ENCODE measurements at places on chromosomes 13 and 19. TPM values are rescaled to one million over a fixed set of nuclear protein-coding genes. Genes with fewer than 3 reads are reported as not detected.

DNA sequence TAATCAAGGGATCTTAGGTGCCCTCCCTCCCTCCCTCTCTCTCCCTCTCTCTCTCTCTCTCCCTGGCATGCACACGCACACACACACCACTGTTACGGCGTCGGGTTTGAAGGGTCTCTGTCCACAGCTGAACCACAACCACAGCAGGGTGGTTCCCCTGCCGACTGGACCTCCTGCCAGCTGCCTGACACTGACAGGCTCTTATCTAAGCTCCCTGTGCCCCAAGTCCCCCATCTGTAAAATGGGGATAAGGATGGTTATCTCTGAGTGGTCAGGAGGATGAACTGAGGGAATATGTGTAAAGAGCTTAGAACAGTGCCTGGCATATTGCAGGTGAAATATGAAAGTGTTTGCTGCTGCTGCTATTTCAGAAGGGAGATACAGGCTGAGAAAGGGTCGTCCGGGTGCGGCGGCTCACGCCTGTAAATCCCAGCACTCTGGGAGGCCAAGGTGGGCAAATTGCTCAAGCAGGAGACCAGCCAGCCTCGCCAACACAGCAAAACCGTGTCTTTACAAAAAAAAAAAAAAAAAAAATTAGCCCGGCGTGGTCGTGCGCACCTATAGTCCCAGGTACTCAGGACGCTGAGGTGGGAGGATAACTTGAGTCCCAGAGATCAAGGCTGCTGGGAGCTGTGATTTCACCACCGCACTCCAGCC is 852 bp upstream of the SHISA7 start:
- H3K27me3 ChIP-seq: peaks cover 47% of the 10 kb centered on the region
- peaks cover 6% of the 10 kb centered on the region for H3K4me1 ChIP-seq
- H3K4me3 ChIP-seq: no peak overlapping the region
- DNase-seq: no peak
- H3K27ac ChIP-seq: no peak overlapping the region
- no peaks in the 10 kb centered on the region for H3K36me3 ChIP-seq

GRCh38 chr13:50248516-50249143 is 233.4 kb downstream of the KCNRG start:
- no peak for DNase-seq
- H3K4me1 ChIP-seq: no peaks in the 10 kb centered on the region
- no peaks in the 10 kb centered on the region for H3K27me3 ChIP-seq
- H3K4me3 ChIP-seq: no peak overlapping the region

GRCh38 chr19:41587838-41588210 is 11.9 kb downstream of the CEACAM21 start:
- no peaks in the 10 kb centered on the region for H3K36me3 ChIP-seq
- H3K27ac ChIP-seq: no peak overlapping the region
- H3K4me3 ChIP-seq: no peak overlapping the region

- H3K27me3 ChIP-seq: no peaks in the 10 kb centered on the region
- H3K27ac ChIP-seq: no peak overlapping the region
- no peaks in the 10 kb centered on the region for H3K4me1 ChIP-seq
- H3K36me3 ChIP-seq: no peaks in the 10 kb centered on the region
Observed at GRCh38 chr19:6343462-6343861, 10.1 kb upstream of the ACER1 start.

DNA sequence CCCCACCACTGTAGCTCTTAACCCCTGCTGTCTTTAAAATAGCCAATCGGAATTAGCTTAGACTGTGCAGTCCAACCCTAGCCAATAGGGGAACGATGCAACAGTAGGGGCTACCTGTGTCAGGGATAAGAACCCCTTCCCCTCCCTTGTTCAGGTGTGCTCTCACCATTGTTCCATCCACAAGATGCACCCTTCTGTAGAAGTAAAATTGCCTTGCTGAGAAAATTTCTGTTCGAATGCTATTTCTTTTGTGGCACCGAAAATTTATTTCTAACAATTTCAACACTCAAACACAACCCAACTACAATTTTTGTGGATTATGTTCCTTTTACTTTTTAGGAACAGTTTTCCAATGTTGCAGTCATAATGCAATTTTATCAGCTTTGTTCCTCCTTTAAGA is 3.6 kb upstream of the ZNF583 start:
- H3K36me3 ChIP-seq: 0 out of 2 replicates have a peak, but pooled peaks cover 9% of the 10 kb centered on the region
- no peaks in the 10 kb centered on the region for H3K27me3 ChIP-seq
- no peak for DNase-seq
- H3K4me1 ChIP-seq: peaks cover 4% of the 10 kb centered on the region
- H3K27ac ChIP-seq: no peak overlapping the region
- no peak overlapping the region for H3K4me3 ChIP-seq

- H3K36me3 ChIP-seq: no peaks in the 10 kb centered on the region
- no peaks in the 10 kb centered on the region for H3K27me3 ChIP-seq
- H3K4me1 ChIP-seq: no peaks in the 10 kb centered on the region
Observed at GRCh38 chr13:97367016-97367822, 66.8 kb upstream of the RAP2A start.

- H3K4me3 ChIP-seq: no peak overlapping the region
- no peak overlapping the region for H3K27ac ChIP-seq
- no peak for DNase-seq
- H3K4me1 ChIP-seq: peaks cover 5% of the 10 kb centered on the region
- no peaks in the 10 kb centered on the region for H3K36me3 ChIP-seq
Observed at GRCh38 chr13:41008349-41008980, 10.7 kb downstream of the ELF1 start.

DNA sequence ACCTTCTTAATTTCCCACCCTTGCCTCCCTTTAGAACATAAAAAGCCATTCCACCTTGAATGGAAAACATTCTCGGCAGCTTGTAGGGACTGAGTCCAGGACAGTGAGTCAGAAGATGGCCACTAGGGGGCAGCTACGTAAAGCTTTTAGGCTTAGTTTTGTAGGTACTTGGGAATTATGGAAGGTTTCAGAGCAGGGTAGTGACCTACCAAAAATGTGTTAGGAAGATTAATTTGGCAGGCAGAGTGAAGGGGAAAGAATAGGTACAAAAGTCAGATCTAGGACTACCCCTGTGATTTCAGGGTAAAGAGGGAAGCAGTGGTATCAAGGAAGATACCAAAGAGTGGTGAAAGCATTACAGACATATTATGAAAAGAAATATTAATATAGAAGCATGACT is 198.4 kb downstream of the NDFIP2 start:
- H3K4me3 ChIP-seq: no peak overlapping the region
- H3K36me3 ChIP-seq: no peaks in the 10 kb centered on the region
- peak; percentile 21 for DNase-seq
- H3K27ac ChIP-seq: no peak overlapping the region

DNA sequence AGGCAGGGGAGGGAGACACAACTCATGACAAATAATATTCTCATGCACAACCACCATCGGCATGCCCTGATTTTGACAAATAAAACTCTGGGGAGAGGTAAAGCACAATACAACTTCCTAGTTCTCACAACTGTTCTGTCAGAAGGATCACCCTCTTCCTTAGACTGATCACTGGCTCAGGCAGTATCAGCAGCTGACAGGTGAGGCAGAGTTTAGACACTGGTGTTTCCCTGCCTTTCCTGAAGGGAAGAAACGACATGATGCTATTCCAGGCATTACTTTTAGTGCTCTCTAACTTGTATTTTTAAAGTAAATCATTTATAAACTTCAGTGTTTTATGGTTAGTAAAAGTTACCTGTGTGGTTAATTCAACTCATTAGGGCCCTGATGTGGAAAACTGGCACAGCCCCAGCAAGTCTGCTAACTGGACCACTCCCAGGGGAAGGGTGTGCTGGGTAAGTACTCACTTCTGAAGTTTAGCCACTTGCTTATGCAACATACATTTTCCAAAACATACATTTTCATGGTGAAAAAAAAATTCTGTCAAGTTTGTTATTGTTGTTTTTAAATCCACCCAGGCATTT is 82.8 kb downstream of the CRYL1 start:
- DNase-seq: no peak
- H3K27ac ChIP-seq: no peak overlapping the region
- H3K4me1 ChIP-seq: no peaks in the 10 kb centered on the region
- no peaks in the 10 kb centered on the region for H3K36me3 ChIP-seq
- no peak overlapping the region for H3K4me3 ChIP-seq

DNA sequence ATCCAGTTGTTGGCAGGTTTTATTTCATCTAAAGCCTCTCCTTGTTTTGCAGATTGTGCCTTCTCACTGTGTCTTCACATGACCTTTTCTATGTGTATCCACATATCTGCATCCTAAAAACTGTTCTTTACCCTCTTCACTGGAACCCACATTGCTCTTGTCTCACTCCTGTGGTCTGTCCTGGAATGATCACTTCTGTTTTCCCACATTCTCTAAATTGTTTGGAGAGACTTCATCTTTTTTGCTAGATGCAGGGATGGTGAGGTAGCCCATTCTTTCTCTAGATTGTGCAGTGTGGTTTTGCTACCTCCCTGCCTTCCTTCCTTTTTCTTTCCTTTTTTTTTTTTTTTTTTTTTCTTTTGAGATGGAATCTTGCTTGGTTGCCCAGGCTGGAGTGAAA is 608.6 kb upstream of the MIR17HG start:
- no peaks in the 10 kb centered on the region for H3K4me1 ChIP-seq
- H3K4me3 ChIP-seq: no peak overlapping the region
- H3K36me3 ChIP-seq: no peaks in the 10 kb centered on the region
- no peak overlapping the region for H3K27ac ChIP-seq
- no peaks in the 10 kb centered on the region for H3K27me3 ChIP-seq
- DNase-seq: no peak

- no peak for DNase-seq
- H3K27ac ChIP-seq: no peak overlapping the region
- no peaks in the 10 kb centered on the region for H3K4me1 ChIP-seq
- H3K36me3 ChIP-seq: no peaks in the 10 kb centered on the region
- H3K4me3 ChIP-seq: no peak overlapping the region
Observed at GRCh38 chr13:42547612-42548011, 26.3 kb upstream of the TNFSF11 start.

DNA sequence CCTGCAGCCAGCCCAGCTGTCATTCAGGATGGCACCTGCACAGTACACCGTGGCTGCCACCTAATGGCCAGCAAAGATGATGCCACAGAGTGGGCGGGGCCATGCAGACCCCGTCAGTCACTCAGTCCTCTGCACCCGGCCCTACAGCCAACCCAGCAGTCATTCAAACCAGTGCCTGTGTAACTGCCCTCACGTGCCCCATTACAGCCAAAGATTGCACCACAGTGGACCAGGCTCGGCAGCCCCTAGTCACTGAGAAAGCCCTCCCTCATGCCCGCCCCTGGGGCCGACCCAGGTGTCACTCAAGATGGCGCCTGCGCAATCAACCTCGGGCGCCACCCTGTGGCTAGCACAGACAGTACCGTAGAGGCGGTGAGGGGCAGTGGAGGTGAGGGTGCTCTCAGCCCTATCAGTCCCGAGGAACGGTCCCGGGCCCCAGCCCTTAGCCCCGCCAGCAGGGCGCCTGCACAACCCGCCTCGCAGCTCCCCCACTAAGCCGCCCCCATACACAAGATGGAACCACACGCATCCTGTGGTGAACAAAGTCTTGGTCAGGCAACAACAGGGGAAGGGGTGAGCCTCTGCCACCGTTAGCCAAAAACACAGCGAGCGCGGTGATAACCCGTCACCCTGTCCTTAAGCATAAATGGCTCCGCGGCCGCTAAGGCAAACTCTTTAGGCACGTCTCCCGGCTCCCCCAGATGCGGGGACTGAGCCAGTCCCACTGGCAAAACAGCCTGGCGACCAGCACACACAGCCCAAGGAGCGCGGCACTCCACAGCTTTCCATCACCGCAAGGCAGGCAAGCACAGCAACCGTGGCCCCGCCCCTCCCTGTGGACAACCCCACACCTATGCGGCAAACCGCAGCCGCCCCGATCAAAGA is 2.3 kb downstream of the PEG3 start:
- DNase-seq: no peak
- no peak overlapping the region for H3K27ac ChIP-seq
- no peaks in the 10 kb centered on the region for H3K27me3 ChIP-seq

DNA sequence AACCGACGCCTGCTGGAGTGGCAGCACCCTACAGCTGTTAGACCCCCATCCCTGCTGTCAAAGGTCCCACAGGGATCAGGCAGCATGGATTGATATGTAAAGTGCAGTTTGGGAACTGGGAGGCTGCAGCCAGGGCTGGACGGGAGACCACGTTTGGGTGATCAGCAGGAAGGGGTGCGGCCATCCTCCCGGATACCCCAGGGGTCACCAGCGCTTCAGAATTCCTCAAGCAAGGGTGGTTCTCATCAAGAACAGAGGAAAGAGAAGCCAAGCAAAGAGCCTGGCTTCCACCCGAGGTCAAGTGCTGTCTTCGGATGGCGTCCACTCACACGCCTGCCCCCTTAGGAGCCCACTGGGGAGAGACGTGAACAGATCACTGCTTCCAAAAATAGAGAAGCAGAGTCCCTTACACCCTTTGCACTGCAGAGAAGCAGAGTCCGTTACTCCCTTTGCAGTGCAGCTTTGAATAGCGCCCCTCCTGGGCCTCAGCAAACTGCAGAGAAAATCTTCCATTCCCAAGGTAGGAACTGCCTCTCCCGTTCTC is 35.5 kb downstream of the DHRS12 start:
- H3K4me3 ChIP-seq: no peak overlapping the region
- DNase-seq: peak; percentile 78
- H3K27me3 ChIP-seq: no peaks in the 10 kb centered on the region

GRCh38 chr19:29006057-29006735 is 206.8 kb downstream of the UQCRFS1 start:
- H3K27me3 ChIP-seq: no peaks in the 10 kb centered on the region
- H3K4me1 ChIP-seq: peaks cover 3% of the 10 kb centered on the region
- H3K36me3 ChIP-seq: no peaks in the 10 kb centered on the region
- H3K27ac ChIP-seq: no peak overlapping the region

- no peak overlapping the region for H3K27ac ChIP-seq
- DNase-seq: no peak
- H3K4me3 ChIP-seq: no peak overlapping the region
- no peaks in the 10 kb centered on the region for H3K36me3 ChIP-seq
- H3K27me3 ChIP-seq: no peaks in the 10 kb centered on the region
Observed at GRCh38 chr19:17610384-17610783, 54.9 kb downstream of the COLGALT1 start.

The SOX21 gene
- total RNA-seq: 3.9 TPM

The KHSRP gene
- 582 TPM for total RNA-seq

The IL12RB1 gene
- total RNA-seq: not detected

The TMEM150B gene
- 0.91 TPM for total RNA-seq

The CYP2A6 gene
- not detected for total RNA-seq

The HCN2 gene
- 4.0 TPM for total RNA-seq

The KLK5 gene
- 0.55 TPM for total RNA-seq

The NAPSA gene
- 1.1 TPM for total RNA-seq

The TIMM13 gene
- 277 TPM for total RNA-seq

The ZNF492 gene
- total RNA-seq: not detected

The LAIR1 gene
- total RNA-seq: not detected
